ENCODE measurements at places on chromosomes 16 and 17.

GRCh38 chr17:61743766-61744165 lies 119.6 kb downstream of the BRIP1 start:
- no peak for DNase-seq

DNA sequence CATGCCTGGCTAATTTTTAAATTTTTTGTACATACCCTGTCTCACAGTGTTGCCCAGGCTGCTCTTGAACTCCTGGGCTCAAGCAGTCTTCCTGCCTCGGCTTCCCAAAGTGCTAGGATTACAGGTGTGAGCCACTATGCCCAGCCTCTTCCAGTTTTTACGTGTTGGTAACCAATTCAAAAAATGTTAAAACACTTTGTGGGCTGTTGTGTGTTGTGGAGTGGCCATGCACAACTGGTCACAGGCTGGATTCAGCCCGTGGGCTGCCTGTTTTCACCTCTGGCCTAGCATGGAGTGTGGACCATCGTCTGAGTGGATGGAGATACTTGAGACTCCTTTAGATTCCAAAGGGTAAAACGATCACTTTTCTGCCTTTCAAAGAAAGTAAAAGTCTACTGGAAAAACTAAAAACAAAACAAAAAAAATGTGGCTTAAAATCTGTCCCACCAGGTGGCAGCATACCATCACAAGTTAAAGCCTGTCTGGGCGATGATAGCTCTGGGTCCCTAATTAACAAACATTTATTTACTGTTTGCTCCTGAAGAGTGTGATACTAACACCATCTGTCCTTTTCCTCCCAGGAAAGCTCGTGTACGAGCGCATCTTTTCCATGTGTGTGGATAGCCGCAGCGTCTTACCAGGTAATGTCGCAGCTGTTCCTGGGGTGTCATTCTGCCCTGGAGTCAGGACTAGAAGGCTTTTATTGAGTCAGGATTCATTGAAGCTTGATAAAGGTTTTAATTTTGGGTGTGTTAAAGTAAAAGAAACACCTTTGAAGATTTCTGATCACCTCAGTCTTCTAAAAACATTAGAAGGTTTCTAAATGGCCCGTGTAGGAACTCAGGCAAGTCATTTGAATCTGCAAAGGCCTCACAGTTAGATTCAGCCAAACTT lies 45.8 kb downstream of the VPS35L start:
- DNase-seq = peak; percentile 20

DNA sequence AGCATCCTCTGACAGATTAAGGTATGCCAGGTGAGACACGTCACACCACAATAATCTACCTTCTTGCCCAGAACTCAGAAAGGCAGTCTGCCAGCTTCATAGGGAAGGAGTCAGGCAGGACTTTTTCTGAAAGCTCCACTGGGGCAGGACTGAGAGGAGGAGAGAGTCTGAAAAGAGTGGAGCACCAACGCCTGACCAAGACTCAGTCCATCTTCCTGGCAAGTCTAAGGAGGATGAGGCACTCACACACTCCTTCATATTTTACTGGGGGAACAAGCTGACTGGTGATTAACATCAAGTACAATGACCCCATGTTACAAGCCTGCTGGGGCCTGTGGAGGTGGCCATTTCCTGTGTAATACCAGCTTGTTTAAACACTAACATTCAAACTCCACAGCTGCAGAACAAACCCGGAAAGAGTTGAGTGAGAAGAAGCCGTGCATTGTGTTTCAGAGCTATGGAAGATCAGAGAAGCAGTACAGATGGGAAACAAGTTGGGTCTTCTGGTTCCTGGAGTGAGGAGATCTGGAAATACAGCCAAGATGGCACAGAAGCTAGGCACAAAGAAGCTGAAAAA lies 122.4 kb downstream of the HIC1 start:
- no peak for DNase-seq

GRCh38 chr17:39195568-39196160 lies 1.8 kb downstream of the CACNB1 start:
- DNase-seq = no peak

- peak; percentile 37 for DNase-seq
Observed at GRCh38 chr17:82754297-82755208, 2.7 kb downstream of the TBCD start.

GRCh38 chr16:61890386-61890785 lies 145.9 kb downstream of the CDH8 start:
- no peak for DNase-seq

GRCh38 chr16:666572-666971 lies 1.4 kb upstream of the RHOT2 start:
- DNase-seq = no peak

- no peak for DNase-seq
Observed at GRCh38 chr16:80807906-80808305, 3.5 kb upstream of the CDYL2 start.

GRCh38 chr16:9661336-9662017 lies 520.8 kb downstream of the GRIN2A start:
- DNase-seq = no peak

All from activated CD4-positive, alpha-beta T cell treated with anti-CD3 and anti-CD28 coated beads, Interleukin-10, Interleukin-2, amounts not matched to agents 100 ng/mL and 50 ng/mL, durations not matched to agents 16 hours and 8 hours (primary cell).